ENCODE measurements at places on chromosomes 6 and 20.
A peak's percentile ranks its signal among the peaks of the same experiment; 100 is the strongest.

- DNase-seq, result peak; percentile 50
Observed at GRCh38 chr6:28648035-28648877, 122.6 kb downstream of the GPX5 start.

GRCh38 chr20:37944456-37944981 is 41.6 kb downstream of the VSTM2L start:
- no peak for DNase-seq

- DNase-seq, result no peak
Observed at GRCh38 chr20:7850775-7851490, 89.3 kb downstream of the HAO1 start.

- DNase-seq, result no peak
Observed at GRCh38 chr6:33424855-33425667, 5.2 kb downstream of the SYNGAP1 start.

DNA sequence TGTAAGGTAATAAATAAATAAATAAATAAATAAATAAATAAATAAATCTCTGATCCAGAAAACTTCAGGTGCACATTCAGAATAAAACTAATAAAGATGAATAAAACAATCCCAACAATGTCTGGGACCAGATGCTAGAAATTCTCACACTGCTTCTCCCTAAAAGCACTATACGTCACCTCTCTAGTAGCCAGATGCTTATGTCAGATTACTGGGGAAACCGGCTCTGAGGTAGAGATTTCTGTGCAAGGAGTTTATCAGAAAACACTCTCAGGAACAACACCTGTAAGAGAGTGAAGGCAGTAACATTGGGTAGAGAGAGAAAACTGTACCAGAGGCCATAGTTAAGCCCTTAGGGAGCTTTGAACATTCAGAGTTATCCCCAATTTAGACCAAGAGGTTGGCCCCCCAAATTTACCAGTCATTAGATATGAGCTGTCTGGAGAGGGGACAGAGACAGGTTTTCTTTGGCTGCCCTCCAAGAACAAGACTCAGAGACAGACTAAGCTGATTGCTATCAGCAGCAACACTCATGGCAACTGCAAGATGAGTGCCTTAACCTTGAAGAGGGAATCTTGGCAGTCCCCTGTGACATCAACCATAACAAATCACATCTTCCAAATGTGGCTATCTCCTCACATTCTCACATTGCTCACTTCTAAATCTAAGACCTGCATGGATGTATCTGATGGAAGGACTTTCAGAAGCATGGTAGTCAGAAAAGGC is 151.2 kb upstream of the BMP5 start:
- DNase-seq, result no peak

DNA sequence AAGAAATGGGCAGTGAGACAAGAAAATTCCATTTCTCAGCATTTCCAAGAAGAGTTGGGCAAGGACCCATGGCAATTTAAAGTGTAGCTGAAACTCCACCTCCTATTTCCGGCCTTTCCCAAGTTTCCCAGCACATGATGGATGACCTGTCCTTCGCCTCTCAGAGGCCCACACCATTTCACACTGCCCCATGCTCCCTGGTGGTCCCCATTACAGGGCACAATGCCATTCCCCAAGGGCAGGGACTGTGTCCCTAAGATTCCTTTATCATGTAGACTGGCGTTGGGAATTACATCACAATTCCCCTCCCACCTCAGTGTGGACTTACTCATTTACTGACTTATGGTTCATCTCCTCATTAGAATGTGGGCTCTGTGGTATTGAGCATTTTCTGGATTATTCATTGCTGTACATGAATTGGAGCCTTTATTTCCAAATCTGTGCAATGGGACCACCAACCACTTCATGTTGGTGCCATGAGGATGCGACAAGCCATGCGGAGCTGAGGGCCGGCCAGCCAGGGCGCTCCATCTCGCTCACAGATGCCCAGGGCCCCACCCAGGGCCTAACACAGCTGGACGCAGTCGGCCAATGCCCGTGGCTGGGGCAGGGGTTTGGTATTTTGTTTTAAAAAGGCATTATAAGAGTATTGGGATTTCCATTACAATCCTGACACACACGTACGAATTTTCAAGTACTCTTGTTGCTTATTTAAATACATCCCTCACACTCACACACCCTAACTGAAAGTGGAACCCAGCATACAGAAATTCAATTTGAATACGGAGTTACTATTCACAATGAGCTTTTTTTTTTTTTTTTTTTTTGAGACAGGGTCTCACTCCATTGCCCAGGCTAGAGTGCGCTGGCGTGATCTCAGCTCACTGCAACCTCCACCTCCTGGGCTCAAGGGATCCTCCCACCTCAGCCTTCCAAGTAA is 5.4 kb downstream of the ACSS1 start:
- no peak for DNase-seq

GRCh38 chr6:111657146-111657545 is 51.5 kb upstream of the TRAF3IP2 start:
- DNase-seq, result no peak

DNA sequence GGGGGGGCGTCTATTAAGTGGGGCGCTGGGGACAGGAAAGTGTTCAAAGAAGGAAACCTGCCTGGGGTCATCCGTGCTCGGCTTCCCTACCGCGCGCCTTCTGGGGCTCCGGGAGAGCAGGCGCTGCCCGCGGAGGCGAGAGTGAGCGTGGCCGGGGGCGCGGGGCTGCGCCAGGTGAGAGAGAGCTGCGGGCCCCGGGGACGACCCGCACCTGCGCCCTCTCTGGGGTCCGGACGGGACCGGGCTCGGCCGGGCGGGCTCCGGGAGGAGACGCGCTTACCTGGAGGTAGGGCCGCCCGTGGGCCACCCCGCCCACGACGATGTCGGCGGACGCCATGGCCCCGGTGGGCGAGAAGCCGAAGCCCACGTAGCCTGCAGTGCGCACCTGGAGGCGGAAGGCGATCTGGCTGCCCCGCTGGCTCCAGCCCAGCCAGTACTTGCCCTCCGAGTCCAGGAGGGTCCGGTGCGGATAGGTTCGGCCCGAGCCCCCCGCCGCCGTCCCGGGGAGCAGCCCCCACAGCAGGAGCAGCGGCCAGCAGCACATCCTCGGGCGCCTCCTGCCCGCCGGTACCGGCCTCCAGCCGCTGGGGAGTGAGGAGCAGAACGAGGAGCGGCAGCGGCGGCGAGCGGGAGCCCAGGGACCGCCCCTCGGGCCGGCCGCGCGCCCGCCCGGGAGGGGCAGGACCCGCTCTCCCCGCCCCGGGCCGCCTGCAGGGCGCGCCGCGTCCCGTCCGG is at the start of gene MOXD1:
TSS of gene MOXD1 (minus strand) at position 593 of the 735 bp plus-strand sequence. CDS start at position 544, 49 bp downstream.
- no peak for DNase-seq

- no peak for DNase-seq
Observed at GRCh38 chr6:134186355-134186754, 131.6 kb downstream of the SGK1 start.

- peak; percentile 84 for DNase-seq
Observed at GRCh38 chr20:653110-653589, at the start of gene SRXN1. Gene SRXN1, minus strand, starts transcription at chr20:653200. Its CDS starts 15 bp downstream, at chr20:653185.

DNA sequence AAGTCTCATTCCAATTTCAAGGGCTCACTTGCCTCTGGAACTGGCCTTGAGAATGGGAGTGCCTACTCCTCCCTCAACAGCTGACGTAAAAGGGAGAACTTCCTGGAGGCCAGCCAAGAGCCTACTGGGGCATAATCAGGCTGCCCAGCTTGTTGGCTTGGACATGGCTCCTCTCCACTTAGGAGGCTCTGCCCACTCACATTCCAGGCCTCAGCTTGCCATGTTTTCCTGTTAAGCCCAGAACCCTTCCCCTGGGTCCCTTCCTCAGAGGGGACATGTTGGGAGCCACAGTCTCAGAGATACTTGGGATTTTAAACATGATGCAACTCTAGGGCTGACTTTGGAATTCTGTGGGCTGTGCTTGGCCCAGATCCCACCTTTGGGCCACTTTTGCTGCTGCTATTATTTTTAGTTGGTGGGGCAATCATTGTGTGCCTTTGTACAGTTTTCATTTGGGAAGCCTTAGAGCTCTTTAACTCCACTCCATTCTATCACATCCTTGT is 31.5 kb upstream of the ADTRP start:
- no peak for DNase-seq

GRCh38 chr6:43937236-43938177 is 167.5 kb downstream of the VEGFA start:
- DNase-seq, result no peak

DNA sequence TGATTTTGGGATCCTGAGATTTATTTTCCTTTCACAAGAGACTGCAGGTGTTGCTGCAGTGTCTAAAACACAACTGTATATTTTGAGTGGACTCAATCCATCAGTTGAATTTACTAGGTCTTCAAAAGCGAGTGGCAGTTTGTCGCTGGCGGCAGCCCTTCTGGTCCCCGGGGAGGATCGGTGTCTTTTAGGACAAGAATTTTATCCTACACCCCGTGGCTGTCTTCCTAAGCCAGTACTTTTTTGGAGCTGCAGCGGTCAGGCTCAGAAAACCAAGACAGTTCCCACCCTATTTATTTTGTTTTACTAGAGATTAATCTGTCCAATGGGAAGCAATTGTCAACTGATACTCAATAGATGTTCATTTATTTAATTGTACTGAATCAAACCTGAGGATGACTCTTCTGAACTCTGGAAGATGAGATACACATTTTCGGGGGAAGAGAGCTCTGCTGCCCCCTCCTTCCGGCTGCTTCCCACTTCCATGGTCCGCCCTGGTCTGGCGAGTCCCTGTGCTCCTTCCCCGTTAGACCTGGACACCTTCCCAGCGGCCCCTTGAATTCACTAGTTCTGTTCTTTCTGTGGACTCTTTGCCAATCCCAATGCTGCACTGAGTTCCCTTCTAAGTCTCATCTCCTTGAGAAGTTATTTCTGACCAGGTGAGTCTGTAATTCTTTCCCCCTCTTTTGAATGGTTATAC is 90.6 kb downstream of the ERMARD start:
- DNase-seq, result no peak

DNA sequence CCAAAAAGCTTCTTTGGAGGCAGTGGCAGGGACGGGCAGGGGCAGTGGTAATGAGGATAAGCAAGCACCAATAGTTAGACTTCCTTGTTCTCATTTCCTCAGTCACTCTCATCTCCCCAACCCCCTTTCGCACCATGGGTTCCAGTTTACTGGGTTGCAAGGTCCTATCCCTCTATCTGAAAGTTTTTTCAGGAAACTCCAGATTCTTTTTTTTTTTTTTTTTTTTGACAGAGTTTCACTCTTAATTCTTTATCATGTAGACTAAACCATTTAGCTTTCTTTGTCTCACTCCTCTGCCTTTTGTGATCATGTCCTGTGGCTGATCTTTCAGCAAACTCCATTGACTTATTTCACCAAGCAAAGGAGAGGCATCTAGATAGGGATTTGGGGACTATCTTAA is 51.4 kb upstream of the GMDS start:
- no peak for DNase-seq

GRCh38 chr6:41937861-41938574 is 3.6 kb downstream of the CCND3 start:
- no peak for DNase-seq

DNA sequence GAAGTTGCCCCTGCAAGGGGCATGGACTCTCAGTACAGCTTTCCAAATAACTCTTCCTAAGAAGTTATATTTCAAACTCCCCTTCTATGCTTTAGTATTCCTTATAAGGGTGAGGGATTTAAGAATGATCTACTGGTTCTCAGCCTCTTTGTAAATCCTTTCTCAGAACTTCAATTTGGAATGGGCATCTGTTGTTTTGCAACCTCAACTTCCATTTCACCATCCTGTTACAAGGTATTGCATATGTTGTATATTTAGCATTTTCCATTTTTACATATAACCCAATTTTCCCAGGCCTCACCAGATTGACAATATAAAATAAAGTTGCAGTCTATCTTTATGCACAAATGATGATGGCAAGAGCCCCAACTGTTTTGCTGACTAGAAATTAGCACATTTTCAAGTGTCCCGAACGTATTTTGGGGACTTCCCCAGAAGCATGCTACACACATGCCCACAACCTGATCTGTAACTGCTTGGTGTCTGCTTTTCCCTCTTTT is 154.9 kb upstream of the CARMIL1 start:
- DNase-seq, result no peak

GRCh38 chr6:54245265-54245664 is 63.0 kb upstream of the TINAG start:
- DNase-seq, result no peak

GRCh38 chr6:168884050-168884645 is 369.5 kb downstream of the THBS2 start:
- DNase-seq, result no peak

GRCh38 chr20:36399147-36399968 is 93.2 kb downstream of the DLGAP4 start:
- peak; percentile 29 for DNase-seq

GRCh38 chr6:14222956-14223355 is 105.4 kb downstream of the CD83 start:
- DNase-seq, result no peak

DNA sequence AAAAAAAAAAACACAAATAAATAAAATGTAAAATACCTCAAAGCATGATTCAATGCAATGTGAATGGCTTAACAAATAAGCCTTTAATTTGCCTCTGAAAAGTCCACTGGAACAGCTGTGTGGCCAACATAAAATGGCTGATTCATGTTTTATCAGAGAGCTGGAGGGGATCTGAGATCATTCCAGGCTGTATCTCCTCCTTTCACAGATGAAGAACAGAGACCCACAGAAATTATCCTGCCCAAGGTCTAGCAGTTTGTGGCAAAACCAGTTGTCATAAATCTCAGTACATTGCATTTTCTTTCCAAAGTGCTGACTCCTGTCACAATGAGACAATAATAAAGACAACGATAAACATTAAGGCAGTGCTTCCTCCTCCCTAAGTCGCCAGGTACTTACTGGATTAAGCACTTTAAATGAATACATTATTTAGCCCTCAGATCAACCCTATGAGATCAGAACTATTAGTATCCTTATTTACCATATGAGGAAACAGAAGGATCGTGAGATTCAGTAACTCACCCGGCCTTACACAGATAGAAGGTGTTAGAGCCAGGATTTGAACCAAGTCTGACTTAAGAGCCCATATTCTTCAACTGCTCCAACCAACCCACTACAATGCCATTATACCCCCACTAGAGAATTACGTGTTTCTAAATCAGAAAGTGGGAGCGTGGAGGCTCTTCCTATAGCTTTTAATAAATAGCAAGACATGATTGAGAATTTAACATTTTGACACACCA is 118.3 kb downstream of the KIF13A start:
- no peak for DNase-seq

- no peak for DNase-seq
Observed at GRCh38 chr6:86775893-86776292, 161.4 kb upstream of the HTR1E start.

DNA sequence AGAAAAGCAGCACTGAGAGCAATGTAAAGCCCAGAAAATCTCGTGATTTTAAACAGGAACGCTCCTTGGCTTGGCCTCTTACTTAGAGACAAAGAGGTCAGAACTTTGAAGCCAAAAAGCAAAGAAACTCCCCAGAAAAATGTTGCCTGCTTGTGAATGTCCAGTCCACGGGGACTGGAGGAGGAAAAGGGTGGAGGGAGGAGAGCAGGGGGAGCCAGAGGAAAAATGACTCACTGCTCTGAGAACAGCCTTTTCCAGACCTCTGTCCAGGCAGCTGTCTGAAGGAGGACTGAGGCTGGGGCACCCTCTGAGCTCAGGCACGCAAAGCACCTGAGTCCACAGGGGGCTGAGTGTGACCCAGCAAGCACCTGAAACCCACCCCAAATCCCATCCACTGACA is 64.7 kb downstream of the TRAM2 start:
- no peak for DNase-seq

- DNase-seq, result no peak
Observed at GRCh38 chr20:48923149-48923718, 1.7 kb downstream of the ARFGEF2 start.

All from stimulated activated CD8-positive, alpha-beta memory T cell treated with anti-CD3 and anti-CD28 coated beads, Interleukin-15, amount 100 ng/mL, for 48 hours (primary cell).